ENCODE measurements at places on chromosomes 6 and 20. TPM values are rescaled to one million over a fixed set of nuclear protein-coding genes. Genes with fewer than 3 reads are reported as not detected.

- H3K4me1 ChIP-seq: no peaks in the 10 kb centered on the region
- no peak overlapping the region for H3K4me3 ChIP-seq
- H3K27me3 ChIP-seq: no peaks in the 10 kb centered on the region
- peaks cover 1% of the 10 kb centered on the region for H3K36me3 ChIP-seq
- H3K27ac ChIP-seq: no peak overlapping the region
- DNase-seq: no peak
These were observed 48.6 kb downstream of the TOMM6 start for GRCh38 chr6:41836022-41836659.

DNA sequence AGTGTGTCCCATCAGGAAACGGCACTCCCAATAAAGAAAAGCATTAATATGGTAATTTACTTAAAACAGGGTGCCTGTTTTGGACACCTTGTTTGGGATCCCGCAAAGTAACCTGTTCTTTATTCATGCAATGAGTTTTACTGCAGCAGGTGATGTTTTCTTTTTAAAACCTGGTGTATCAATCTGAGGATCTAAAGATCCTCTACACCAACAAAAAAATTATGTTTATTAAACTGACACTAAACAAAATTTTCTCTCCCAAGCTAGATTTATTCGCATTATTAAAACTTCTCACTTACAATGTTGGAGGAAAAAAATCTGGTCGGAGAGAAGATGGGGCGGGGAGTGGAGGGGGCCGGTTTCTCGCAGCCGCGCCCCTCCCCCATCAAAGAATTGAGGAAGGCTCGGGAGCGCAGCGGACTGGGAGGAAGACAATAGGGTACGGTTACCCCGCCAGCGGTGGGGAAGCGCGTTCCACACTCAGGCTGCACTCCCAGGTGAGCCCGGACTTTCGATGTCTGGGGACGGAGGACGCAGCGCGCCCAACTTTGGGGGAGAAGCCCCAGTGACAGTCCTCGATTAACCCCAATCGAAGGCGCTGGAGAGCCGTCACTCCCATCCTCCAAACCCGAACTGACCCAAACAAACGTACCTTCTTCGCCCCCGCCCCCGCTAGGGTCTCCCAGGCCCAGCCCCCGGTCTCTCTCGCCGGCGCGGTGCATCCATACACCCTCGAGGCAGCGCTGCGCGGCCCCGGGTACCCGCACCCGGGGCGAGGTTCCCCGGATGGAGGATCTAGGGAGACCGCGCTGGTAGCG is 1.3 kb downstream of the CD24 start:
- peak overlapping the region; percentile 53 for H3K4me3 ChIP-seq
- peak; percentile 12 for DNase-seq
- no peaks in the 10 kb centered on the region for H3K36me3 ChIP-seq
- no peak overlapping the region for H3K27ac ChIP-seq

GRCh38 chr6:118768904-118769325 is 117.5 kb upstream of the CEP85L start:
- H3K4me3 ChIP-seq: no peak overlapping the region
- H3K27me3 ChIP-seq: no peaks in the 10 kb centered on the region
- DNase-seq: no peak
- H3K4me1 ChIP-seq: no peaks in the 10 kb centered on the region
- no peak overlapping the region for H3K27ac ChIP-seq

GRCh38 chr6:108869876-108870275 is 21.7 kb downstream of the ARMC2 start:
- peaks cover 3% of the 10 kb centered on the region for H3K36me3 ChIP-seq
- no peak overlapping the region for H3K27ac ChIP-seq
- no peaks in the 10 kb centered on the region for H3K27me3 ChIP-seq
- no peak overlapping the region for H3K4me3 ChIP-seq
- H3K4me1 ChIP-seq: no peaks in the 10 kb centered on the region
- no peak for DNase-seq

DNA sequence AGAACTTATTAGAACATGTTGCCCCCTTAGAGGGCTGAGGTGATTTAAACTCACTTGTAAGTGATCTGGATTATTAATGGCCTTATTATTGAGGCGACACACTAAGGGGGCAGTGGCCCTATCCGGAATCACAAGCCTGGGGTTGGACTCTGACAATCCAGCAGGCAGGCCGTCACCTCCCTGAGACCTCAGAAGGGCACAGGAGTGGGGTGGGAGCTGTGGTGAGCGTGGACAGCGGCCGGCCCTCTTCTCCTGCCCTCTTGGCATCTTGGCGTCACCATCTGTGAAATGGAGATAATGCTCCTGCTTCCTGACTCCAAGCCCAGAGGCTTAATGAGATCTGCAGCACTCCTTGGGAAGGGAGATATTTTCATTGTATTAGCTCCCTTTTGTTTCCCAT is 15.6 kb upstream of the UQCC2 start:
- no peaks in the 10 kb centered on the region for H3K36me3 ChIP-seq
- no peak overlapping the region for H3K27ac ChIP-seq
- H3K4me3 ChIP-seq: no peak overlapping the region
- no peak for DNase-seq
- no peaks in the 10 kb centered on the region for H3K27me3 ChIP-seq

DNA sequence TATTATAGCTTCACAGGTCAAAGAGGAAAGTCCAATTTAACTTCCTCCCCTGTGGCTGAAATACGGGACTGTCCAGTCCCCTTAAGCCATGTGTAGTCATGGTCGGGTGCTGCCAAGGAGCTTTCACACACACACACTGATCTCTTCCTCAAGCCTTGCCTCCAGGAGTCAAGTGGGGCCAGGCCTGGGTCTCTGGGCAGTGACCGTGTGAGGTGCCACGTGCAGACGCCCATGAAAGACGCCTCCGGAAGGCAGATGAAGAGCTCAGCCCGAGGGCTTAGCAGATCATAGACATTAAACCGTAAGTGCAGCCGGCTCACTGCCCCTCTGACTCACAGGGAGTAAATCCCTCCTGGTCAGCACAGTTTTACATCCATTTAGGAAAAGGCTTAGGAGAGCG is 4.2 kb downstream of the GABRR2 start:
- no peaks in the 10 kb centered on the region for H3K4me1 ChIP-seq
- DNase-seq: peak; percentile 25
- H3K4me3 ChIP-seq: no peak overlapping the region
- no peak overlapping the region for H3K27ac ChIP-seq

GRCh38 chr6:24920136-24920535 is 15.6 kb downstream of the RIPOR2 start:
- H3K27ac ChIP-seq: no peak overlapping the region
- H3K4me3 ChIP-seq: no peak overlapping the region
- DNase-seq: no peak
- H3K36me3 ChIP-seq: no peaks in the 10 kb centered on the region
- H3K4me1 ChIP-seq: no peaks in the 10 kb centered on the region

DNA sequence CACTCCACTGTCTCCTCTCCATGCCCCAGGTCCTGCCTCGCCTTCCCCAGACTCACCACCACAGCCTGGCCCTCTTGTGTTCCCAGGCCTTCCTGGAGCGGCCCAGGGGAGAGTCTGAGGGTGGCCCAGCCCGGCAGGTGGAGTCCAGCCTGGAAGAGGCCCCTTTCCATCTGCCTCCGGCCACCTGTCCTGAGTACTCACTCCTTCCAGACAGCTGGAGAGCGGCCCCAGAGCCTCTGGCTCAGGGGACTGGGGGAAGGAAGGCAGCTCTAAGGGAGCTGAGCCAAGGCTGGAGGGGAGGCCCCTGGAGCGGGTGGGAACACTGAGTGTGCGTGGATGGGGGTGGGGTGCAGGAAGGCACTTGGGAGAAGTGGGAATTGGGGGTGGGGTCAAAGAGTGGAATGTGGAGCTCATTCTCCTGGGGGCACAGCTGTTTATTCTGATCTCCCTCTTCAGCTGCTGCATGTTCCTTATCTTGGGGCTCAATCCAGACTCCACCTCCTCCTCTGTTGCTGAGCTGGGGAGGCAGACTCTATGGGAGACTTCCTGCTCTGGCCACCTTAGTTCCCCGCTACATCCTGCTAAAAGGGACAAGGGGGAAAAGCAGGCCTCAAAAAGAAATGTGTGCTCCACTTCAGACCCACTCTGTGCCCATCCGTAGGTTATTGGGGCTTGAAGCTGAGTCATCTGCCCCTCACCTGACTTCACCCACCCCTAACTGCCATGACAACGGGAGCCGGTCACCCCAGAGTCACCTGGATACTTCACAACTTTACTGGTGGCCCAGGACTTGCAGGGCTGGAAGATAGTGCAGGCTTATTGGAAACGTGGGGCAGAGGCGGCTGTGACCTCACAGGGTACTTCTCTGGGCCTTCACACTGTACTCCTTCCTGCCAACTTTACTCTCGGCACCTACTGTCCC is 19.5 kb upstream of the TAF8 start:
- H3K36me3 ChIP-seq: no peaks in the 10 kb centered on the region
- H3K27ac ChIP-seq: no peak overlapping the region
- peak overlapping the region; percentile 2 for H3K4me3 ChIP-seq

- DNase-seq: no peak
- H3K4me3 ChIP-seq: no peak overlapping the region
- H3K27ac ChIP-seq: no peak overlapping the region
- no peaks in the 10 kb centered on the region for H3K27me3 ChIP-seq
These were observed 17.7 kb upstream of the RIPOR3 start for GRCh38 chr20:50708845-50709635.

GRCh38 chr6:128882560-128882959 is 378 bp upstream of the LAMA2 start:
- H3K36me3 ChIP-seq: no peaks in the 10 kb centered on the region
- no peak for DNase-seq
- H3K4me3 ChIP-seq: no peak overlapping the region
- peaks cover 3% of the 10 kb centered on the region for H3K4me1 ChIP-seq
- H3K27ac ChIP-seq: no peak overlapping the region
- no peaks in the 10 kb centered on the region for H3K27me3 ChIP-seq

GRCh38 chr6:14966096-14966905 is 279.6 kb upstream of the JARID2 start:
- H3K36me3 ChIP-seq: no peaks in the 10 kb centered on the region
- H3K4me1 ChIP-seq: no peaks in the 10 kb centered on the region
- no peaks in the 10 kb centered on the region for H3K27me3 ChIP-seq

GRCh38 chr6:14066782-14067406 is 50.7 kb upstream of the CD83 start:
- H3K4me3 ChIP-seq: no peak overlapping the region
- peaks cover 3% of the 10 kb centered on the region for H3K27me3 ChIP-seq
- H3K4me1 ChIP-seq: no peaks in the 10 kb centered on the region
- no peaks in the 10 kb centered on the region for H3K36me3 ChIP-seq
- H3K27ac ChIP-seq: no peak overlapping the region
- peak; percentile 69 for DNase-seq

DNA sequence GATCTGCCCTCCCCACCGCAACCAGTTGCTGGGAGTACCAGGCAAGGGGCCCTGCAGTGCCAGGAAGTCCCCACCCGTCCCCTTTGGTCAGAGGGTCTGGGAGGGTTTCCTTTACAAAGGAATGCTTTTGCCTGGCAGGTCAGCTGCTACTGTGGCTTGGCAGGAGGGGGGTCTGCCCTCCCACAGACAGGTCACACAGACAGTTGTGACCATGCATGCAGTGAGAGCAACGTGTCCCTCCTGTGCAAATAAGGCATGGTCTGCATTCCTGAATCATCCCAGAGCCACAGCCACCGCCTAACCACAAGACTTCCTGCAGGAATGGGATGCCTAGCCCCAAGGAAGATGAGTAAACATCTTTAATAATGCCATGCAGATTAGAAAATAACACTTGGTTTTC is 439 bp upstream of the F13A1 start:
- no peaks in the 10 kb centered on the region for H3K36me3 ChIP-seq
- peaks cover 17% of the 10 kb centered on the region for H3K27me3 ChIP-seq
- H3K27ac ChIP-seq: no peak overlapping the region
- no peaks in the 10 kb centered on the region for H3K4me1 ChIP-seq
- DNase-seq: no peak

- H3K27ac ChIP-seq: no peak overlapping the region
- no peak for DNase-seq
- no peaks in the 10 kb centered on the region for H3K27me3 ChIP-seq
- no peak overlapping the region for H3K4me3 ChIP-seq
These were observed 82.4 kb upstream of the TAB2 start for GRCh38 chr6:149235130-149235561.

DNA sequence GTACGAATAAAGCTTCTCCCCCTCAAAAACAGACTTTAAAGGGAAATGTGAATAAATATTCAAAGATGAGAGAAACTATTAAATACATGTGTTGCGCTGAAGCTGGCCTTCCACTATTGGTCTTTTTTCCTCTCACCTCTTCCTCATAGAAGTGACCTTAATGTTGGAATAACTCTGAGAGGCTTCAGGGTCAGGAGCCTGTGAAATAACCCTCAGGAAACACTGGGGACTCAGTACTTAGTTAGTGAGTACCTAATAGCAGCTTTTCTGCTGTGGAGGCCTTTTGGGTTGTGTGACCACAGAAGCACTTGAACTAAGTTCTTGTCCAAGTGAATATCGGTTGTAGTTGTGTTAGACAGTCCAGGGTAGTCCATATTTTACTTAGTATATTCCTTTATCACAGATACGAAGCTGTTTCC is 799 bp upstream of the SHPRH start:
- H3K4me3 ChIP-seq: peak overlapping the region; percentile 94
- DNase-seq: peak; percentile 2
- H3K27me3 ChIP-seq: no peaks in the 10 kb centered on the region

DNA sequence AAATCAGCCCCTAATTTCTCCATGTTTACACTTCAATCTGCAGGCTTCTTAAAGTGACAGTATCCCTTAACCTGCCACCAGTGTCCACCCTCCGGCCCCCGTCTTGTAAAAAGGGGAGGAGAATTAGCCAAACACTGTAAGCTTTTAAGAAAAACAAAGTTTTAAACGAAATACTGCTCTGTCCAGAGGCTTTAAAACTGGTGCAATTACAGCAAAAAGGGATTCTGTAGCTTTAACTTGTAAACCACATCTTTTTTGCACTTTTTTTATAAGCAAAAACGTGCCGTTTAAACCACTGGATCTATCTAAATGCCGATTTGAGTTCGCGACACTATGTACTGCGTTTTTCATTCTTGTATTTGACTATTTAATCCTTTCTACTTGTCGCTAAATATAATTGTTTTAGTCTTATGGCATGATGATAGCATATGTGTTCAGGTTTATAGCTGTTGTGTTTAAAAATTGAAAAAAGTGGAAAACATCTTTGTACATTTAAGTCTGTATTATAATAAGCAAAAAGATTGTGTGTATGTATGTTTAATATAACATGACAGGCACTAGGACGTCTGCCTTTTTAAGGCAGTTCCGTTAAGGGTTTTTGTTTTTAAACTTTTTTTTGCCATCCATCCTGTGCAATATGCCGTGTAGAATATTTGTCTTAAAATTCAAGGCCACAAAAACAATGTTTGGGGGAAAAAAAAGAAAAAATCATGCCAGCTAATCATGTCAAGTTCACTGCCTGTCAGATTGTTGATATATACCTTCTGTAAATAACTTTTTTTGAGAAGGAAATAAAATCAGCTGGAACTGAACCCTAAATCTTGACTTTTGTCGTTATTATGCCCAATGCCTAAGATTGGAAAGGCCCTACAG is 4.5 kb downstream of the SOX4 start:
- H3K36me3 ChIP-seq: peaks cover 18% of the 10 kb centered on the region
- H3K4me3 ChIP-seq: no peak overlapping the region
- H3K27me3 ChIP-seq: no peaks in the 10 kb centered on the region
- H3K27ac ChIP-seq: peak overlapping the region; percentile 81
- no peak for DNase-seq

Gene DEFB132
- polyA plus RNA-seq: not detected

Gene KHDC3L
- polyA plus RNA-seq: not detected

Gene TNXB
- polyA plus RNA-seq: 6.6 TPM
